Stimulated activated CD8-positive, alpha-beta memory T cell treated with anti-CD3 and anti-CD28 coated beads, Interleukin-4, amount 100 ng/mL, for 24 hours (primary cell): ENCODE measurements at places on chromosomes 12 and 14.

- no peak for DNase-seq
Measured at GRCh38 chr14:53741479-53742232, 215.0 kb downstream of the BMP4 start.

DNA sequence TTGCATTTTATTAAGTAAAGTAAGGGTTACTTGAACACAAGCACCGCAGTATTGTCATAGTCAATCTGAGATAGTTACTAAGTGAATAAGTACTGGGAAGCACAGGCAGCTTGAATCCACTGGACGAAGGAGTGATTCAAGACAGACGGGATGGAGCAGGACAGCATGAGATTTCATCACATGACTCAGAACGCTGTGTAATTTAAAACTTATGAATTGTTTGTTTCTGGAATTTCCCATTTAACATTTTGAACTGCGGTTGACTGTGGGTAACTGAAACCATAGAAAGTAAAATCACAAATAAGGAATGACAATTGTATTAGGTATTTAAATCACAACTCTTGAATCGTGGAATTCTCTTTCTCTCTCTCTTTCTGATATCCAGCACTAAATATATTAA lies 1630.4 kb upstream of the SEL1L start:
- DNase-seq: no peak

DNA sequence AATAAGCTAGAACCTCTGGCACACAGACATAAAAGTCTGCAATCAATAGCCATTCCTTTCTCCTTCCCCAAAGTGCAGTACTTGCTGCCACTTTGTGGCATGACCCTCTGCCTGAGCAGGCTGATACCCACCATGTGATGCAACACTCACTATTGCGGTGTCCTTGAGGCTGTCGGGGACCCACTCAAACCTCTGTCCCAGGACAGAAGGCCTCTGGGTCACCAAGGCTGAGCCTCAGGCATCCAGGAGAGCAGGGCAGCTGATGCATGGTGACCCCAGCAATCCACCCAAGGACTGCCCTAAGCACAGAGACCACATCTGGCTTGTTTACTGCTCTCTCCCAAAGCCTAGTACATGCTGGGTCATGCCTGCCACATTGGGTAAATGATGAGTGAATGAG lies 114.2 kb downstream of the DPF3 start:
- no peak for DNase-seq

DNA sequence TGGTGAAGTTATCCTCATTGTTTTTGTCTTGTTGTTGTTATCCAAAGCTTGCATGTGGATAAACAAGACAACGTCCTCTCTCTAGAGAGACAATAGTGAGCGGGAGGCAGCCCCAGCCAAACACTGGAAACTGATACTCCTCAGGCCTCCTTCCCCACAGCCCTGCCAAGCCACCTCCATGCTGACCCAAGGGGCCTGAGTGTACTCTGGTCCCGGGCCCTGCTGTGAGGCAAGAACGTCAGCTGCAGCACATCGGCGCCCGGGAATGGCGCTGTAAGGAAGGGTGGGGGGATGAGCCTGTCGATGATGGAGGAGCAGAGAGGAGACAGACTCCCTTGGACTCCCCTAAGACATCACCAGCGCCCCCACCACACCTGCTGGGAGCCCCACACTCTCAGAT lies 83.6 kb downstream of the ANO2 start:
- no peak for DNase-seq

DNA sequence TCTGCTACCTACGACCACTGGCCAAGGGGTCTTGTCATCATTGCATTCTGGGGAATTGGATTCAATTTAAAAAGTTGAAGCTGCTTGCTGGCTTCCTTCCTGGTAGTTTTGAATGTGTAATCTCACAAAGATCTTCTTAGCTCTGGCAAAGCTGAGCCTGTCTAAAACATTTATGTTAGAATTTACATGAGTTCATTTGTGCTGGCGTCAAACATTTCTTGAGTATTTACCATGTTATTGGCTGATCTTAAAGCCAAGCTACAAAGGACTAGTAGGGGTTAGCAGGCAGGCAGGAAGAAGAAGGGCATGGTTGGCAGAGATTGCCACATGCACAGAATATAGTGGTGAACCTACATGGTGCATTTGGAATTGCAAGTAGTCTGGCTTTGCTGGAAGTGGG lies 444.8 kb downstream of the DIO2 start:
- DNase-seq: no peak

DNA sequence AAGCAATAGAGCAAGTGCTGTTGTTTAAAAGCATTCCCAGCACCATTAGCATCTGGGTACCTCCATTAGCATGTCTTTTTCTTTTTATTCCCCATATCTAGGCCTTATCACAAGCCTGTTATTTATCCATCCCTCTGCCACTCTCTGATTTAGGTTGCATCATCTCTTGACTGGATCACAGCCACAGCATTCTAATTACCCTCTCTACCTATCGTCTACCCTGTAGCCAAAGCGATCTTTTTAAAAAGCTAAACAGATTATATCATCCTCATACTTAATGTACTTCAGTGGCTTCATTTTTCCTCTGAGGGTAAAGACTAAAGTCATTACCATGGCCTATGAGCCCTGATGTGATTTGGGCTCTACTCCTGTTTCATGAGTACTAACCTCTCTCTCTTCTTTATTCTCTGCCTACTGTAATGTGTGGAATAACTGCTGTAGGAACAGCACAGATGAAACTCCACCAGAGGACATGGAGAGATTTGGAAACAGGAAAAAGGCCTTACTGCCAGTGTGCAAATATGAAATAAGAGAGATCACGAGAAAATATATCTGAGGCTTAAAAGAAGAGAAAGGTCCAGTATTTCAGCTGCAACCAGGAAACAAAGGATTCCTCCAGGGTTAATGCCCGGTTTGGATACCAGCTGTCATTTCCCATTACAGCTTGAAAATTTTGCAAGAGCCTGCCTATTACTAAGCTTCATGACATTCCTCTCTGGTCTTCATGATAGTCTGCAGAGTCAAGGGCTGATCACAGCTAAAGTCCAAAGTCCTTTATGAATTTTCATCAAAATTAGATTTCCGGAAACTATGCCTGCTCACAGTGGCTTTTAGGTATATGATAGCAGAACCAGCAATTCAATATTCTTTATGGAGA lies 422.5 kb upstream of the PDE3A start:
- no peak for DNase-seq
